ENCODE measurements at places on chromosomes 13 and 19. TPM values are rescaled to one million over a fixed set of nuclear protein-coding genes. Genes with fewer than 3 reads are reported as not detected.

Gene C19orf38
- 0.38 TPM for total RNA-seq

Gene FXYD1
- total RNA-seq, result not detected

Gene NTF4
- 3.2 TPM for total RNA-seq

Gene NCR1
- not detected for total RNA-seq

Gene TMIGD2
- total RNA-seq, result not detected

Gene NLRP9
- not detected for total RNA-seq

Gene SLC15A1
- 0.77 TPM for total RNA-seq

Gene TPTE2
- total RNA-seq, result not detected

Gene PNMA8A
- 0.79 TPM for total RNA-seq

Gene PRR22
- total RNA-seq, result 0.26 TPM

Gene MBD3L3
- not detected for total RNA-seq

Gene ZNF534
- not detected for total RNA-seq

Gene LGALS16
- not detected for total RNA-seq

Gene ZNF823
- total RNA-seq, result 6.1 TPM

Gene ZNF329
- total RNA-seq, result 14.1 TPM

Gene VSIG10L
- 0.53 TPM for total RNA-seq

Gene MYBPC2
- not detected for total RNA-seq

Gene CGB1
- not detected for total RNA-seq

Gene FUT6
- total RNA-seq, result 2.1 TPM

Gene YJEFN3
- total RNA-seq, result 0.38 TPM

Gene ZNF69
- under 0.01 TPM for total RNA-seq

Gene ONECUT3
- under 0.01 TPM for total RNA-seq

Gene NLRP12
- total RNA-seq, result under 0.01 TPM

Gene PEAK3
- total RNA-seq, result not detected

Gene FAM83E
- 21.9 TPM for total RNA-seq

Gene CALR3
- 0.26 TPM for total RNA-seq

Gene PTH2
- not detected for total RNA-seq

Gene ZNF776
- total RNA-seq, result 14.0 TPM

Gene MBD3L2
- not detected for total RNA-seq

Gene B3GNT3
- 27.4 TPM for total RNA-seq

Gene HS6ST3
- total RNA-seq, result under 0.01 TPM

Gene JAK3
- 0.26 TPM for total RNA-seq

Gene CHMP2A
- 219 TPM for total RNA-seq

Gene ZNF737
- total RNA-seq, result 6.1 TPM

Gene TNFSF13B
- total RNA-seq, result 0.79 TPM

Gene PCDH17
- total RNA-seq, result under 0.01 TPM

Gene ZNF724
- 1.9 TPM for total RNA-seq

Gene ALKBH6
- total RNA-seq, result 14.2 TPM

Gene RXFP2
- total RNA-seq, result not detected

Gene PTPRH
- 3.9 TPM for total RNA-seq

Gene RFPL4AL1
- total RNA-seq, result not detected

Gene CYP4F3
- 2.9 TPM for total RNA-seq

Gene REEP6
- total RNA-seq, result 3.6 TPM

Gene ABHD17A
- 71.0 TPM for total RNA-seq

Gene ZNF790
- total RNA-seq, result 9.7 TPM

Gene ALKBH7
- total RNA-seq, result 23.7 TPM

Gene FAM124A
- total RNA-seq, result not detected

Gene CAMSAP3
- 7.0 TPM for total RNA-seq

Gene PODNL1
- total RNA-seq, result 0.38 TPM

Gene CEACAM8
- not detected for total RNA-seq

Gene MEIOSIN
- total RNA-seq, result not detected

Gene KASH5
- total RNA-seq, result not detected

Gene CYP4F2
- total RNA-seq, result under 0.01 TPM

Gene HPN
- total RNA-seq, result not detected

Gene FXYD7
- total RNA-seq, result not detected

Gene SPART
- total RNA-seq, result 62.1 TPM

Gene LIM2
- total RNA-seq, result not detected

Gene ING1
- 19.1 TPM for total RNA-seq

Gene IZUMO1
- 0.26 TPM for total RNA-seq

Measured in bronchial epithelial cell (primary cell).